Activated T-helper 1 cell treated with Interleukin-2 at 50 U/mL for 16 hours (primary cell): ENCODE measurements at places on chromosomes 1 and 21.

DNA sequence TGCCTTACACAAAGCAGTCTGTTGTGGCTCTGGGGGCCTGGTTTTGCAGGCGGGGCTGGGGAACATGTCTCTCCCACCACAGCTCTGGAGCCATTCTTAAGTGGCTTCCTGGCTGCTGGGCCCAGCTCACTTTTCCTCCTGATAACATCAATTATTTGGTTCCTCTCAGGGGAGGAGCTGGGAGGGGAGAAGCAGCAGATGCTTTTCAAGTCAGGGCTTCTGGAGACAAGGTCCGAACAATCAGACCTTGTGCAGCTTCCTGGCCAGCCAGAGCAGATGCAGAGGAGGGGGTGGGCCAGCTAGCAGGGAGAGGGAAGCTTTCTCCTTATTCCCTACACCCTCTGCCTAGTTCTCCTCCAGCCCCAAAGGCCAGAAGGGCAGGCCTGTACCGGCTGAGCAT is 3.7 kb upstream of the PAQR6 start:
- no peak for DNase-seq

DNA sequence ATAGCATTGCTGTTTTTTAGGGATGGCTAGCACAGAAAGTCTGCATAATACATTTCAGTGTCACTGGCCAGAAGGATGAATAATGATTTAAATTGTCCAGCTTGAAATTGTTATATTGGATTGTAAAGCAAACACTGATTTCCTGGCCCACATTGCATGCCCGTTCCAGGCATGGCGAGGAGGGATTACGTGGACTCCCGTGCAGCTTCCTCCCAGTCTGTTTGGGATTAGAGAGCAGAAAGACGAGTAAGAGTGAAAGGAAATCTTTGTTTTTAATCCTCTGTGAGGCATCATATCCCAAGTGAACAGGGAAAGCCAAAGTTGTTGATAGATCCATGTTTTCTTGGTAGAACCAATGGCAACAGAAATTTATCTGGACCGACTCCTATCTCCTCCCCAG is 8.4 kb downstream of the TRIM58 start:
- DNase-seq, result no peak

- DNase-seq, result no peak
Measured at GRCh38 chr1:9080705-9081291, 11.4 kb upstream of the SLC2A5 start.

DNA sequence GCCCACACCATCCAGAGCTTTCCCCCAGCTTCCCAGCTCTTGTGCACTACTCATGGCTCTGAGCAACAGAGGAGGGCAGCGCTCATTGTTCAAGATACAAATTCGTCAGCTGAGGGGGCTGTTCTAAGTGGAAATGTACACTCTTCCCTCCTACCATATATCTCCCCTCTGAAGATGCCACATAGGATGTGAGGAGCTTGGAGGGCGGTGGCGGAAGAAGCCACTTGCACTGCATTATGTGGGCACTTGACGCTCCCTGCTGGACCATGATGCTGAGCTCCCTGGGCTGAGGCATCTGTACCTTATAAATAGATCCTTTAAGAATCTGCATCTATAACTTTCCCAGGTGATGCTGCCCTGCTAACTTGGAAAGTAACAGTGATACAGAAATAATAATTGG is 477.6 kb upstream of the DEPDC1 start:
- no peak for DNase-seq

DNA sequence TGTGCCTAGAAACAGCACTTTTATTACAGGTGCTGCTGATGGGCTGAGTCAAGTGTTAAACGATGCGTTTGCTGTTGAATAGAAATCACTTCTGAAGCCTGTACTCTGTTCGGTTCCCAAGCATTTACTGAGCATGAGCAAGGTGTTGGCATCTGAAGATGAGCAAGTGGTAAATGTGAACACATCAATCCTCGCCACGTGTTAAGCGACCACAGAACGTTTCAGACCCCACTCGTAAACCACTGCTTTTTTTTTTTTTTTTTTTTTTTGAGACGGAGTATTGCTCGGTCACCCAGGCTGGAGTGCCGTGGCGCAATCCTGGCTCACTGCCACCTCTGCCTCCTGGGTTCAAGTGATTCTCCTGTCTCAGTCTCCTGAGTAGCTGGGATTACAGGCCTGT is 241.2 kb downstream of the SETD4 start:
- DNase-seq, result no peak

DNA sequence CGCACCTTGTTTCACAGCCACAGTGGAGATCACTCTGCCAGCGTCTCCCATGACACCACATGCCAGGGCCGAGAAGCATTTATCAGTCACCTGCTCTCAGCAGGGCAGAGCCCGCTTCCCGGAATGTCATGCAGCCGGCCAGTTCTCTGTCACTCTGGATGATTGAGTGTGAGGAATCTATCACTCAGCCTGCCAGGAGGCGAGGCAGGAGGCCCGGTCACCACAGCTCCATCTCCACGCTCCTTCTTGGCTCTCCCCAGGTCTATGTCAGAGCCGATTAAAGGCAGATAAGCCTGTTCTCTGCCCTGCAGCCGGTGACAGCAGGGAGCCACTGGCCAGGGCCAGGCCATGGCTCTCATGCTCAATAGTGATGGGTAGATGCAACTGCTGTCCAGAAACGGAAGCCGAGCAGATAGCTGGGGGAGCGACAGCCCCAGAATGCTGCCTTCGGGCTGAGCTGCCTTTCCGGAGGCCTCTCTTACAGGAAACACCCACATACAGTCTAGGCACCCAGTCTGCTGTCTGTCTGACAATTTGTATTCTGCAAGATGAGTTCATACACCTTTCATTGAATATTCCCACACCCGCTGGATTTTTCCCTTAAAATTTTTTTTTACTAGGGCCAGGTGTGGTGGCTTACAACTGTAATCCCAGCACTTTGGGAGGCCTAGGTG is 64.1 kb downstream of the ACTL8 start:
- DNase-seq, result no peak

DNA sequence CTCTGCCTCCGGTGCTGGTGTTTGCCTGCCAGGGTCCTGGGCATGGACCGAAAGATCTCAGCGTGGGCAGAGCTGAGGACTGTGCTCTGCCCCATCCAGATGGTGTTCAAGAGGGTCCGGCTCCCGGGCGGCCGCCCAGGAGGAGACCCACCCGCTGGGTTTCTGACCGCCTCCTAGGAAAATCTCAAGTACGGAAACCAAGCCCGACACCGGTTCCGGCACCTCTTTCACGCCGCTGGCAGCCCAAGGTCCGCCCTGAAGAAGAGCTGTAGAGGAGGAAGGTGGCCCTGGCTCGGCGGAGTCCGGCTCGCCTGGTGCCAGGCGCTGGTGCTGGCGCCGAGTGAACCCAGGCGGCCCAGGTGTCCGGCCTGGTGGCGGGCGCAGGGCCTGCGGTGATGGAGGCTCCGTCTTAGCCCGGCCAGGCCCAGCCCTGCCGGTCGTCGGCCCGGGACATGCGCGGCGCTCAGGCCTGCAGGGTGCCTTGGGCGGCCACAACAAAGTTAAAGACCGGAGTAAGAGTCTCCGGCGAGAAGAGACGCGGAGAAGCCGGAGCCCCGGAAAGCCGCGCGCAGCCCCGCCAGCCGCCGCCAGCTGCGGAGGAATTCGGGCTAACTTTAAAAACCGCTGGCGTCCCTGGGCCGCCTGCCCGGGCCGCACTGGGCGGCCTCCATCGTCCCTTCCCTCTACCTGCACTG is 1.5 kb downstream of the GRIK3 start:
- DNase-seq, result no peak

DNA sequence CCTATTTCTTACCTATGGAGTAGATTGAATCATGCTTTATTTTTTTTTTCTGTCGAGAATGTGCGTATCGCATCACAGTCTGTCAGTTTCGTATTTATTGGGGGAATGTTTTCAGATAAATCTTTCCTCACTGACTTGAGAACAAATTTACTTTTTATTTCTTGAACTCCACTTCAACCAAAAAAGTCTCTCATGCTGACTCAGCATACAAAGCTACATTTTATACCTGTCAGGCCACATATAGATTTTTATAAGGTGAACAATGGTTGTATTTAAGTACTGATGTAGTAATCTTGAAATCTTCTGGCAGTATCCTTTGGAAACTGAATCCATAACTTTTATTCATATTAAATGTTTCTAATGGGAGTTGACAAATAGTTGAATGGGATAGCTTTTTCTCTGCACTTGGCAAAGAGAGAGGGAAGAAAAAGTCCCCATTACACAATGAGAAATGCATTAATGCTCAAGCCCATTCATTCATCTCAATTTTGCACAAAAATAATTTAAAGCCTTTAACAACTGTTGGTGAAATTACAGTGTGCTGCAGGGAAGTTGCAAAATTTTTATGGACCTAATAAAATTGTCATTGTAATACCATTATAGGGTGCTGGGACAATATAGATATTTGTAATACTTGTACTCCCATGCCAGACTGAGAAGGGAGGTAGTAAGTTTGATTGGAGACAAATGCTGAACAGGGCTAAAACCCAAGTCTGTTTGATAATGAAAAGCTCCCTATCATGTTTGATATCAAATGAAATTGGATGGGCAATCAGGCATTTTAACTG is 367.6 kb downstream of the HLX start:
- DNase-seq, result no peak

- no peak for DNase-seq
Measured at GRCh38 chr21:43575473-43575844, 83.8 kb downstream of the HSF2BP start.

- no peak for DNase-seq
Measured at GRCh38 chr1:167605576-167605975, 24.5 kb upstream of the RCSD1 start.

- DNase-seq, result no peak
Measured at GRCh38 chr1:65691972-65692371, 100.7 kb upstream of the PDE4B start.

GRCh38 chr1:90706437-90707362 is 10.4 kb downstream of the BARHL2 start:
- no peak for DNase-seq

- no peak for DNase-seq
Measured at GRCh38 chr1:170318141-170318540, 172.4 kb downstream of the NTMT2 start.

- no peak for DNase-seq
Measured at GRCh38 chr1:164813776-164814175, 254.8 kb downstream of the PBX1 start.

GRCh38 chr1:171911506-171911905 is 70.2 kb downstream of the DNM3 start:
- DNase-seq, result no peak

DNA sequence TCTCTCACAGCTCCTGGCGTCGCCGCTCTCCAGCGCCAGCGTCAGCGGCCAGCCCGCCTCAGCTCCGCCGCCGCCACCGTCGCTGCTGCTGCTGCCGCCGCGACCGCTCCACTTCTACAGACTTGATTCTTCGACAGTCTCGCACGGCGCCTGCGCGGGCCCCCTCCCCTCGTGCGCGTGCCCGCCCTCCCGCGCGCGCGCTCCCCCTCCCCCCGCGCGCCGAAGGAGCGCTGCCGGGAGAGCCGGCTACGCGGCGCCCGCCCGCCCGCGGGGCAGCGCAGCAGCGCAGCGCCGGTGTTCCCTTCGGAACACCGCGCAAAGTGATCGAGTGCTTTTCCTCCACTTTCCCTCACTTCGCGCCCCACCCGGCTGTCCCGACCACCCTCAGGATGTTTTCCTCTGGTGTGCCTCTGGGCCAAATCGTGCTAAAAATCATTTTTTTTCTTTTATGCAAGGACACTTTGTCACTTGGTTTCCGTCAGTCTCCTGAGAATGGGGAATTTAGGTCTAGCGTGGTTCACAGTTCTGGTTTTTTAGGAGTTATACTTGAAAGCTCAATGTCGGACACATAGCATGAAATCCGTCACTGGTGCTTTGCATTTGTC is at the start of gene IRF2BP2:
TSS of gene IRF2BP2 (minus strand) at position 118 of the 605 bp plus-strand sequence. CDS start 684 bp downstream, outside the sequence.
- DNase-seq, result peak; percentile 81

- no peak for DNase-seq
Measured at GRCh38 chr1:54017979-54018378, at the start of gene LDLRAD1. Gene LDLRAD1, minus strand, starts transcription at chr1:54018186. Its CDS starts 74 bp downstream, at chr1:54018112.

GRCh38 chr1:22751124-22751531 is 40.5 kb downstream of the EPHB2 start:
- no peak for DNase-seq

GRCh38 chr1:21212126-21212525 is 35.4 kb upstream of the EIF4G3 start:
- DNase-seq, result no peak

GRCh38 chr1:152479792-152480595 is 30.6 kb upstream of the LCE5A start:
- DNase-seq, result peak; percentile 41

GRCh38 chr1:96364576-96364975 is 357.0 kb upstream of the PTBP2 start:
- DNase-seq, result no peak

- DNase-seq, result no peak
Measured at GRCh38 chr1:24934310-24935195, 4.5 kb upstream of the RUNX3 start.

GRCh38 chr1:93671099-93671621 is 10.5 kb downstream of the BCAR3 start:
- no peak for DNase-seq

DNA sequence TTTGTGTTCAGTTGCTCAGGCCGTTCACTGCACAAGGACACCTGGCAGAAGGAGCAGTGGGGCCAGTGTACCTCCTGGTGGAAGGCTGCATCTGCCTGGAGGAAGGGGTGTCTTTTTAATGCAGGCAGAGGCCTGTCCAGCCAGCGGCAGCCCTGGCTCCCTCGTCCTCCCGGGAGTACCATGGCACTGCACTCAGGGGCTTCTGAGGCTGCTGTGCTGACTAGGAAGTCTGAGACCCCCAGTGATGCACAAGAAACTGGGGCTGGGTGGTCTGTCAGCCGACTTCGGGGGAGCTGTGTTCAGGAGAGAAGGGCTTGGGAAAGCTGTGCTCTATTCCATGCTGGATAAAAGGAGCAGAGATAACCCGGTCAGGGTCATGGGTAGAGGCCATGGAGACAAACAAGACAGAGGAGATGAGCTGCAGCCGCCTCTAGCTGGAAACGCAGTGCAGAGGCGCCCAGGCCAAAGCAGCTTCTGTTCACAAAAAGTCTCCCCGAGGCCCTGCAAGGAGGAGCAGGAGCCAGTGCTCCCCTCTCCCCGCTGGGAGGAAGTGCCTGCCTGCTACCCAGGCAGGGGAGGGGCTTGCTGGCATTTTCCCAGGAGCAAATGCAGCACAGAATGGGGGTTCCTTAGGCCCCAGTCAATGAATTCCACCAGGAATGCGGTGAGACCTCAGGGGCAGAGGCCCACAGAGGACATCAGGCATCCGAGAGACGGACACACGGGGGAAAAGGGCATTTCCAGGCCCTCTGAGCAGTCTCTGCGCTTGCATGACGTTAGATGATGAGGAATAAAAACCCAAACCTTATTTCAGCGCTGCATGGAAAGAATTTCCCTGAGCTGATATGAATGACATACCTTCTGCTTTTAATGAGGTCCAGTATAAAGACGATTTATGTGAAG is 17.2 kb upstream of the C2CD2 start:
- DNase-seq, result no peak

DNA sequence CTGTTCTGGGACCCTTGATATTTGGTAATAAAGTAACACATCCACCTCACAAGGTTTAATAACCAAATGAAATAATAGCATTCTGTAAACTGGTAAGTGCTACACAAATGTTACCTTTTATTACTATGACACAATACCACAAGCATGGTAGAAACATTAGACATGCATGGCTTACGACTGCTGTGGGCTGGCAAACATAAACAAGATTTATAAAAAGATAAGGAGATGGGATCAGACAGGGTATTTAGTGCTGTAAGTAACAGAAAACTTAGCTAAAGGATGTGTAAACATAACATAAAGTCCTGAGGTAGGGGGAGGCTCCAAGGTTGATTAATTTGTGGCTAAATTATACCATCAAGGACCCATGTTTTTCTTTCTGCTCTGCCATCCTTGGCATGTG is 212.6 kb downstream of the BARHL2 start:
- no peak for DNase-seq

- no peak for DNase-seq
Measured at GRCh38 chr1:91651661-91652071, 151.0 kb downstream of the CDC7 start.
